ENCODE measurements at places on chromosomes 16 and 17.

- DNase-seq, result no peak
Measured at GRCh38 chr16:11986521-11987057, 10.1 kb downstream of the SNX29 start.

- no peak for DNase-seq
Measured at GRCh38 chr16:56742030-56742984, 12.4 kb downstream of the NUP93 start.

DNA sequence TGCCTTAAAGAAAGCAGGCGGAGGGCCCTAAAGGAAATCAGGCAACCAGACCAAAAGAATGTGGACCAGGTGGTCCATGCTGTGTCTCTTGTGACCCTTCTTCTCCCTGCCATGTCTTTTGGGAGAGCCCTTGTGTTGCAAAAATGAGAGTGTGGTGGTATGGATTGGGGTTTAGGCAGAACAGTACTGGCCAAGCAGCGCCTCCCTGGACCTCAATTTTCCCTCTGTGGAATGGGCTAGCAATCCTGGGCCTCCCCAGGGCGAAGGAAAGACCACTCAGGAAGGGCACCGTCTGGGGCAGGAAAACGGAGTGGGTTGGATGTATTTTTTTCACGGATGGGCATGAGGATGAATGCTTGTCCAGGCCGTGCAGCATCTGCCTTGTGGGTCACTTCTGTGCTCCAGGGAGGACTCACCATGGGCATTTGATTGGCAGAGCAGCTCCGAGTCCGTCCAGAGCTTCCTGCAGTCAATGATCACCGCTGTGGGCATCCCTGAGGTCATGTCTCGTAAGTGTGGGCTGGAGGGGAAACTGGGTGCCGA lies 7.6 kb upstream of the NLRC5 start:
- DNase-seq, result no peak

DNA sequence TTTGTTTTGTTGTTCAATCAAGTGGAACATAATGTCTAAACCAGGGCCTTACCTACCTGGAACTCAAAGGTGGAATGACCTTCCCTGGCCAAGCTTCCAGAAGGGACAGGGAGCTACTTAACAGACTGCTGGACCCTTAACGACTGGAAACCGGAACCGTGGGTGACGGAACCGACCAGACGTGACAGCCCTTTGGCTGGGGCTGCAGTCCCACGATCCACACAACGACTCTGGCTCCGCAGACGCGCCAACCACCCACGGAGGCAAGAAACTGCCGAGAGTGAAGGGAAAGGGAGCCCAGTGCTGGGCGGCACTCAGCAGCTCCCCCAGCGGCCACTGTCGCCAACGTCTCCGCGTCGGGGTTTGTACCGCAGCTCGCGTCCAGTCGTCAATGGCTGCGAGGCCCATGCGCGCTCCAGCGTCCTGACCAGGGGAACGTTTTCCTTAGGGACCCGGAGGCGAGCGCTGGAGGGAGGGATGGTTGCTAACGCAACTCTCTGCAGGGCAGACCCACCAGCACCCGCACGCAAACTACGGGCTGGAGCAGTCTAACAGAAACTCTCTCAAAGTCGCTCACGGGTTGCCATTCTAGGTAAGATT lies 5.5 kb upstream of the KIF22 start:
- peak; percentile 68 for DNase-seq

DNA sequence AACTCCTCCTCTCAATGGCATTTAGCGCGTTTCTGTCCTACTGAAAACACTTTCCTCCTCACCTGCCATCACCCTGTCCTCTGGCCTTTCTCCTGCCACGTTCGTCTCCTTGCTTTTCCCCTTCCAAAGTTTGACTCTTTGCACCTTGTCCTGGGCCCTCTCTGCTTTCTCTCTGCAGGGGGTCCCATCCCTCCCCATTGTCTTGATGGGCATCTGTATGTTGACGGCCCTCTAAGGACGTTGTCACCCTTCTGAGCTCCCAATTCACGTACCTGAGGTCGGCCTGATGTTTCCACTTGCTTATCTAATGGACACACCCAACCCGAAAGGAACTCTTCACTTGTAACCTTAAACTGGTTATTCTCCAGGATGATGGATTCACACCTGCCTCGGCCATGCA lies 170.4 kb downstream of the WSCD1 start:
- DNase-seq, result no peak

DNA sequence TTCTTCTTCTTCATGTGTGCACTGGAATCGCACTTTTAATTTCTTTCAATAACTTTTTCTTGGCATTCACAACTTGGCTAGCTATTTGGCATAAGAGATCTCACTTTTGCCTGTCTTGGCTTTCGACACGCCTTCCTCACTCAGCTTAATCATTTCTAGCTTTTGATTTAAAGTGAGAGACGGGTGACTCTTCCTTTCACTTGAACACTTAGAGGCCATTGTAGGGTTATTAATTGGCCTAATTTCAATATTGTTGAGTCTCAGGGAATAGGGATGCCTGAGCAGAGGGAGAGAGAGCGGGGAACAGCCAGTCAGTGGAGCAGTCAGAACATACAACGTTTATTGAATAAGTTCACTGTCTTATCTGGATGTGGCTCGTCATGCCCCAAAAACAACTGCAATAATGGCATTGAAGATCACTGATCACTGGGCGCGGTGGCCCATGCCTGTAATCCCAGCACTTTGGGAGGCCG lies 200.3 kb downstream of the SEC14L1 start:
- no peak for DNase-seq

- peak; percentile 31 for DNase-seq
Measured at GRCh38 chr16:56643080-56643778, 4.8 kb downstream of the MT1A start.

GRCh38 chr17:78645421-78646295 lies 68.5 kb upstream of the DNAH17 start:
- peak; percentile 81 for DNase-seq

DNA sequence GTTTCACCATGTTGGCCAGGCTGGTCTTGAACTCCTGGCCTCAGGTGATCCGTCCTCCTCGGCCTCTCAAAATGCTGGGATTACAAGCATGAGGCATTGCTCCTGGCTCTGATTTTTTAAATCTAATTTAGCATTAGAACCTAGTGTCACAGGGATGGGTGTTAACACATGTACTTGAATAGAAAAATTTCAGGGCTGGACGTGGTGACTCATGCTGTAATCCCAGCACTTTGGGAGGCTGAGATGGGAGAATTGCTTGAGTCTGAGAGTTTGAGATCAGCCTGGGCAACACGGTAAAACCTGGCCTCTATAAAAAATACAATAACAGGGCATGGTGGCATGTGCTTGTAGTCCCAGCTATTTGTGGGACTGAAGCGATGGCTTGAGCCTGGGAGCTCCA lies 6.0 kb upstream of the RNF135 start:
- DNase-seq, result no peak

DNA sequence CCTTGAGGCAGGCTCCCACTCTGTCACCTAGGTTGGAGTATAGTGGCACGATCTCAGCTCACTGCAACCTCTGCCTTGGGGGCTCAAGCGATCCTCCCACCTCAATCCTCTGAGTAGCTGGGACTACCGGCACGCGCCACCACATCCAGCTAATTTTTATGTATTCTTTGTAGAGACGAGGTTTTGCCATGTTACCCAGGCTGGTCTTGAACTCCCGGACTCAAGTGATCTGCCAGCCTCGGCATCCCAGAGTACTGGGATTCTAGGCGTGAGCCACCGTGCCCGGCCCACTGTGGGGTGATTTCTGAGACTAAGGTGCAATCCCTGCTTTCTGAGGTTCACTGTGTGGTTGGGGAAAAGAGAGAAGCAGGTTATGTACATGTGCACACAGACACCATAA lies 12.0 kb upstream of the SLC12A3 start:
- DNase-seq, result no peak

Measured in femur (tissue), 1 donor.